HCEC 1CT (cell line): ENCODE measurements at places on chromosomes 6 and 20.

DNA sequence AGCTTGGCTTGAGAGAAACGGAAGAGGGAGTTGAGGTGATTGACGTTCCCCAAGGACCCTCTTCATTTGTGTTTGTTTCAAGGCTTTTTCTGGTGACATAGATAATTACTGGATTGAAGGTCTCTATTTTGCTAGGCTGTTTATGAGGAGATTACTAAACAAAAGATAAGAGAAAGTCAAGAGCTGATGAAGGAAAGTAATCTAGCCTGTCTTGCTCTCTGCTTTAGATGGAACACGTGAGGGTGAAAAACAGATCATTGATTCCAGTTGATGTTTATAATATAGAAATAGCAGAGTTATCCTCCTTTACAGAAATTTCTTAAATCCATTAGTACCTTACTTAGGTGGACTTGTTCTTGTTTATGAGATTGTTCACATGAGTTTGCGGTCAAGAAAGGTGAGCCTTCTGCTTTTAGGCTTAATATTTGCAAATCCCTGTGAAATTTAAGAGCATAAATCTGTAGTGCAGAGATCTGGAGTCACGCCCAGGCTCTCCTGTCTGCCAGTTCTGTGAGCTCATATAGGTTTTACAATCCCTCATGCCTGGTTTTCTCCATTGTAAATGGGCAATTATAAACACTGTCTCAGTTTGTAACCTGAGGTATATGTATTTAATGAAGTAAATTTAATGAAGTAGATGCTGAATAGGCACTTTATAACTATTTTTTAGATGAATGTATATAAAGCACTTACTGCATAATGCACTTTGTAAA is 272.8 kb downstream of the NKAIN2 start:
- no peak for DNase-seq

GRCh38 chr20:16423311-16424212 is 149.7 kb downstream of the KIF16B start:
- DNase-seq: peak; percentile 14

GRCh38 chr6:34491091-34491430 is 25.2 kb downstream of the PACSIN1 start:
- DNase-seq: peak; percentile 42

GRCh38 chr6:160076009-160076408 is 45.6 kb upstream of the SLC22A1 start:
- no peak for DNase-seq

- peak; percentile 61 for DNase-seq
These were observed 77.1 kb downstream of the STMND1 start for GRCh38 chr6:17178754-17179529.

GRCh38 chr6:73452107-73452461 is at the start of gene CGAS:
TSS of gene CGAS (minus strand) at chr6:73452297. CDS start at chr6:73452181, 116 bp downstream.
- DNase-seq: peak; percentile 36

DNA sequence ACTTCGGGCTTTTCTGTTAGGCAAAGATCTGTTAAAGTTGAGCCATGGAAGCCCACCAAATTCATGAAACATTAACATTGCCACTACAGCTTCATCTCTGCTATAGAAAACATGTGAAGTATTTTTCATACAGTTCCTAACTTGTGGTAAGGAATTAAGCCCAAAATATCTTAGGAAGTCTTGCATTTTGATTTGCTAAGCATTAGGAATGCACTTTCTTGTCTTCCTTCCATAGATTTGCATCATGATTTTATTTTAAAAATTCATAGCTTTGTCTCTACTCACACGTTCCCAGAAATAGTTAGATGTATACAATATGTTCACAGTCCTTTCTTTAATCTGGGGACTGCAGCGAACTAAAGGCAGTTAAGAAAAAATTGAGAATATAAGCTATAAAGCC is 325.6 kb downstream of the CENPW start:
- DNase-seq: no peak

DNA sequence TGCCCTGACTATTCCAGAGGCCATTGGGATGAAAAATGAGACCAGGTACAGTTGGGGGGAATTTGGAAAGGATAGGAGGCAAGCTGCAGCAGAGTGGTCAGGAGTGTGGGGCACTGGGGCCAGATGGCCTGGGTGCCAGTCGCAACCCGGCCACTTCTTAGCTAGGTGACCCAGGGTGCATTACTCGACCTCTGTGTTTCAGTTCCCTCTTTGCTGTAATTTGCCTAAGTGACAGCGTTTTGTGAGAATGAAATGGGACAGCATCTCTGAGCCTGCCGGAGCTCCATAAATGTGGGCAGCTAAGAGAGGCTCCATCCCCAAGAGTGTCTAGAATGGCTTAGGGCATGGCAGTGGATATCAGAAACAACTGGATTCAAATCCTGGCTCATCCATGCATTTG is 13.9 kb downstream of the LRFN2 start:
- no peak for DNase-seq

- peak; percentile 18 for DNase-seq
These were observed 1.5 kb downstream of the PRRC2A start for GRCh38 chr6:31621991-31622390.

- no peak for DNase-seq
These were observed 59.4 kb downstream of the GCNT2 start for GRCh38 chr6:10580570-10580969.

- no peak for DNase-seq
These were observed 56.6 kb upstream of the ERVFRD-1 start for GRCh38 chr6:11168091-11168635.

DNA sequence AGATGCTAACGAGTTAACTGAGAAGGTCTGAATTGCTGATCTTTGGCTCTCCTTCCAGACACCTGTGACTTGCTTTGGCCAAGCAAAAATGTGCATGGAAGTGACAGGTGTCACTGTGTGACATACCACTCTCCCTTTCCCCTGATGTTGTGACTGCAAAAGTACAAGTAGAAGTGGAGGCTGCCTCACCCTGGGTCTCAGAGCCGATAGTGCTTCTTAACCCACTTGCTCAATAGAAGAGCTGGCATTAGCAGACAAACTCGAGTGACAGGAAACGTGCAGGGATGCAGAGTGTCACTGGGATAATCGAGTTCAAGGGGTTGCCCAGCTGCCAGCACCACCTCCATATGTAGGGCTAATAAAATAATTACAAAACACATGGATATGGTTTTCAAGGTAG is 16.4 kb upstream of the SPO11 start:
- DNase-seq: no peak

DNA sequence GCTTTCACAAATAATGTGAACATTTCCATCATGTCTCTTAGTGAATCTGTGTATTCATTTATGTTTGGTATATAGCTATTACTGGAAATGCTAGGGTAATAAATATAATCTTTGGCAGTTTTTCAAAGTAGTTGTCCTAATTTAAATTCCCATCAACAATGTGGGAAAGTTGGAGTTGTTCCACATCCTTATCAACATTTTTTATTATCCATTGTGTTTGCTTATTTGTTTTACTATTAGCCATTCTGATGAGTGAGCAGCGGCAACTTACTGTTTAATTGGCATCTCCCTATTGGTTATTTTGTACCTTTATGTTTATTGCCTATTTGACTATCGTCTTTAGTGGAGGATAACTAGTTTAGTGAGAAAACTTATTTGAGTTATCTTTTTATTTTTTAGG is 121.1 kb upstream of the CCN2 start:
- no peak for DNase-seq
